ENCODE measurements at places on chromosomes 1 and 21.

DNA sequence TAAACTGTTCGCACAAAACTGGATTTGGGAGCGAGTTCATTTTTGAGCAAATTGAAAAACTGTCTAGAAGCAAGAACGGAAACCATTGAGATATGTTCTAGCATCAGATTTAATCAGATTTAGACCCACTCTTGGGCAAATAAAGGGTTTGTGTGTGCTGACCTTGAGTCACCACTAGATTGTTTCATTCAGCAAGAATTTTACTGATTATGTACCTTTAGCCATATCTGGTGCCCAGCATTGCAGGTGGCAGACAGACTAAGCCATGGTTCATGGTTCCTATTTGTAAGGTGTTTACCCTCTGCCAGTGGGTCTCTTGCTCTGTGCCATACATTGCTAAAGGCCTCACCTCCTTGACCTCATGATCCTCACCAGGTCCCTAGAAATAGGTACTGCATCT lies 1.4 kb downstream of the NUDC start:
- no peak for DNase-seq

DNA sequence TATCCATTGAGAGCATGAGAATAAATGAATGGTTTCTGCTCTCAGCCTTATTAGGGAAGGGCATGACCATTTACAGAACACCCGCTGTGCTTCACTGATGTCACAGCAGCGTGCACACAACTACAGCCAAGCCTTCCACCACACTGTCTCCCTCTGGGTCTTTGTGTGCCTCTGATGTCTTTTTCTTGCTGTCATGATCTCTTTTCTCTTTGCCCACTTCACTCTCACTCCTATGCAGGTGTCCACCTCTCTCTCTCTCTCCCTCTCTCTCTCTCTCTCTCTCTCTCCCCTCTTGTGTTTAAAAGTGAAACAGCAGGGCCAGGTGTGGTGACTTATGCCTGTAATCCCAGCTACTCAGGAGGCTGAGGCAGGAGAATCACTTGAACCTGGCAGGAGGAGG lies 232.5 kb upstream of the JUN start:
- peak; percentile 20 for DNase-seq

- DNase-seq = no peak
Measured at GRCh38 chr1:20223551-20224419, 37.5 kb upstream of the PLA2G2C start.

GRCh38 chr21:35204850-35205541 lies 155.9 kb upstream of the RUNX1 start:
- DNase-seq = no peak

DNA sequence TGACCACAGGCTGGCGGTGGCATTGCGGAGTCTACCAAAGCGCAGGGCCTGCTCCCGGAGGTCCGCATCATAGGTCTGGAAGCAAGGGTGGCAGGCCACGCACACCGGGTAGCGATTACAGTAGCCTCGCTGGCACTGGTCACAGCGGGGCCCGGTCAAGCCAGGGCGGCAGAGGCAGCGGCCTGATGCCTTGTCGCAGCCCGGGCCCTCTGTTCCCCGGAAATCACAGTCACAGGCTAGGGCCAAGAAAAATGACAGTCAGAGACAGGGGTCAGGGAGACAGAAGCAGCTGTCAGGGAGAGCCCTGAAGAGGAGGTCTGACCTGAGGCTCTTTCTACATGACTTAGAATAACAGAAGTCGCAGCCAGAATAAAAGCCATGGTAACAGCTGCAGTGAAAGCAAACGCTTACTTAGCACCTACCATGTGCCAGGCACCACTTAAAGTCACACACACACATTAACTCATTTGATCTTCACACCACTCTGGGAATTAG lies 26.4 kb downstream of the LAMB3 start:
- DNase-seq = no peak

- no peak for DNase-seq
Measured at GRCh38 chr1:198967566-198967965, 328.7 kb downstream of the PTPRC start.

DNA sequence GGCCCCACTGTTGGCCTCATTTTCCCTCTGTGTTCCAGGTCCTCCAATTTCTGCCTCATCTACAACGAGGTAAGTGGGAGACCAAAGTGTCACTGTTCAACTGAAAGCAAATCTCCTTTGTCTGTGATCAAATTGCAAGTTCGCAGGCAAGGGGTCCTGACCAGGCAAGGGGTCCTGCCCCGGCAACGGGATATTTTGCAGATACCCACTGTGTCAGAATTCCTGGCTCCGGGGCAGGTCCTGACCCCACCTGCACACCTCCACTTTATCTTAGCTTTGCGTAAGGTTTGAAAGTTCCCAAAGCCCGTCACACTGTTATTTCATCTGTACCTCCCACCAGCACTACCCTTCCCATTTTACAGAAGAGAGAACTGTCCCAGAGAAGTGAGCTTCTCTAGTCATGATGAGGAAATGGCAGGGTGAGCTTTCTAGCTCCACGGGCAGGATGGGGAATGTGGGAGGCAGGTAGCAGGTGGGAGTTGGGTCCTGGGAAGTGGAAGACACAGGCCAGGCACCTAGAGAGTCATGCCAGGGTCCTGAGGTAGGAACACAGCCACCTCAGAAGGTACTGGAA lies 32.0 kb upstream of the CSF1 start:
- DNase-seq = no peak

DNA sequence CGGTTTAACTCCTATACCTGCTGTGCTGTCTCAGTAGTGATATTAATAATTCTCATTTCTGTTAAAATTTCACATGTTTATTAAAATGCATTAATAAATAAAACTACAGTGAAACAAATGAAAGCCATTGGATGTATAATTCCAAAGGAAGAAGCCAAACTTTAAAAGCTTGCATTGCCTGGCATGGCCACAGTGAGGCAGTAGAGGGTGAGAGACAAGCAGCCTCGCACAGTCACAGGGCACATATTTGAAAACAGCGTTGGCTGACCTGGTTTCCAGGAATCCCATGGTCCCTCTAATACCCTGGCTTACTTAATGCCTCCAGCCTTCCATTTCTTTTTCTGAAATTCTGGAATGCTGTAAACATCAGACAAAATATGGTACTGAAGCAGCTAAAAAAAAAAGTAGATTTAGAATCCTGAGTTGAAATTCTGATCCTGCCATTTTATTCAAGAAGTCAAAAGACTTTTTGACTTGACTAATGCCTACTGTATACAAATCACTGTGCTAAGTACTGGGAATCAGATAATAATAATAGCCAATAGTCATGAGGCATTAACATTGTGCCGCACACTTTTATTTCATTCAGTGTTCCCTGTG lies 6.7 kb upstream of the RNASEL start:
- DNase-seq = peak; percentile 55

DNA sequence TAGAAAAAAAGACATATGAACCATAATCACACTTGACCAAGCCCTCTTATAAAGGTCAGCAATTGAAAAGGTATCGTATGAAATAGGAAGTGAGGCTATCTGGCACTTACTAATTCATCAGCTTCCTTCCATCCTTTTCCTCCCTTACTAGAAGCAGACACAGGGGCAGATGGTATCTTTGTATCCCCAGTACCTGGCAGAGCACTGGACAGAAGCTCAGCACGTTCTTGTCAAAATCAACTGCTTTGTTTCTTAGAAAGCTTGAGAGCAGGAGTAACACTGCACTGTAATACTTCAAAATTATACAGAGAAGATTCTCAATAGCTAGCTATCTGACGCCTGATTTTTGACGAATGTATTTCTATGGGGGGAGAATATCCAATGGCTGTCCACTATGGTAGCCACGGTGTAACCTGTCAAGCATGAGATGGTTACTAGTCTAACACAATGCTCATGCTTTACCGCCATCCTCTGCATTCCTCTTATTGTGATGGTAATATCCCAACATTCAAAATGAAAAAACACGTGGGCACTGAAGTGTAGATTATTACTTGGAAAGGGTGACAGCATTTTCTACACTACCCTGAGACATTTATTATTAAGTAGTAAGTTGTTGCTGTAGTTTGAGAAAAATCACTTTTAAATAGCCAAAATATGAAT lies 175.6 kb downstream of the SIPA1L2 start:
- no peak for DNase-seq

DNA sequence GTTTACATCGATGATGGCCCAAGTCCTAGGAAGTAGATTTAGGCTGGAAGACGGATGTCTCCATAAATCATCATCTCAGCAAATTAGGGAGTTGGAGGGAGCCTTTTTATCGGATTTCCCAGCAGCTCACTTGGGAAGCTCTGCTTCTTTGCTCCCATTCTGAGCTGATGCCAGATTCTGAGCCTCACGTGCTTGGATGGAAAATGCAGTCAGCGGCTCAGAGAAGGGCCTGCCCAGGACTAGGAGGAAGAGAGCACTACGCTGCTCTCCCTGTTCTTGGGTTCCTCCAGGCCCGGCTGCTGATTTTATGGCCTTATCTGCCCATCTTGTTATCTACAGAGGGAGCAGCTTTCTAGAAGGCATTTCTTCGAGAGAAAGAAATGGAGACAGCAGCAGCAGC lies 42.0 kb downstream of the UBIAD1 start:
- peak; percentile 55 for DNase-seq

- no peak for DNase-seq
Measured at GRCh38 chr21:44650973-44651675, 3.3 kb downstream of the KRTAP12-4 start.

GRCh38 chr1:40451238-40451585 lies 936 bp downstream of the ZFP69B start:
- no peak for DNase-seq

DNA sequence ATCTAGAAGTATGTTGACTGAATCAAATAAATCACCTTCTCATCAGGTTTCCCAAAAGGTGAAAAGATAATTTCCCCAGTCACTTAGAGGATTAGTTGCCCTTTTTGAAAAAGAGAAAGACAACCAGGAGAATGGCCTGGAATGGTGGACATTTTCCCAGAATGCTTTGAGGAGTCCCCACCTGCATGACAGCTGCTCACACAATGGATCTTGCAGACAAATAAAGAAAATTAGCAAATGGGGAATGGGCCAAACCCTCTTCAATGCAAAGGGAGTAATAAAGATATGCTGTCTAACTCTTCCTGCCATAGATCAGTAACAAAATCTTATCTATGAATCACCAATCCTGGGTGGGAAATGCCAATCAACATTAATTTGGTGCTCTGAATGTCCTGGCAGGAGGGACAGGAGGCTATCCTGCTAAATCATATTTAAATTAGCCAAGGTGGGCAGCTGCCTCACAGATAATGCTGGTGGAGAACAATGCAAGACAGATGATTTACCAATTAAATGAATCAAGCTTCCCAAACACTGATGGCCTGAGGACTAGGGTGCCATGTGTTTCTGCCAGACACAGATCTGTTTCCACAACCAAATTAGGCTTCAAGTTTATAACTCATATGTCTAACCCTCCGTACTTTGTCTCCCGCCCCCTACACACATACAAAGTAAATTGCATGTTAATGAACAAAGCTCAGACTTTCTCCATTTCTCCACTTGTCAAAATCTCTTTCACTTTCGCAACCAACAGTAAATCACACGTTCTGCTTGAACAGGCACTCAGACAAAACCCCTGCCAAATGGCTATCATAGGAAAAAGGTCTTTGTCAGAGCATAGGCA lies 488.0 kb upstream of the PLXNA2 start:
- peak; percentile 21 for DNase-seq

GRCh38 chr1:48266576-48266975 lies 44.1 kb downstream of the SLC5A9 start:
- no peak for DNase-seq

DNA sequence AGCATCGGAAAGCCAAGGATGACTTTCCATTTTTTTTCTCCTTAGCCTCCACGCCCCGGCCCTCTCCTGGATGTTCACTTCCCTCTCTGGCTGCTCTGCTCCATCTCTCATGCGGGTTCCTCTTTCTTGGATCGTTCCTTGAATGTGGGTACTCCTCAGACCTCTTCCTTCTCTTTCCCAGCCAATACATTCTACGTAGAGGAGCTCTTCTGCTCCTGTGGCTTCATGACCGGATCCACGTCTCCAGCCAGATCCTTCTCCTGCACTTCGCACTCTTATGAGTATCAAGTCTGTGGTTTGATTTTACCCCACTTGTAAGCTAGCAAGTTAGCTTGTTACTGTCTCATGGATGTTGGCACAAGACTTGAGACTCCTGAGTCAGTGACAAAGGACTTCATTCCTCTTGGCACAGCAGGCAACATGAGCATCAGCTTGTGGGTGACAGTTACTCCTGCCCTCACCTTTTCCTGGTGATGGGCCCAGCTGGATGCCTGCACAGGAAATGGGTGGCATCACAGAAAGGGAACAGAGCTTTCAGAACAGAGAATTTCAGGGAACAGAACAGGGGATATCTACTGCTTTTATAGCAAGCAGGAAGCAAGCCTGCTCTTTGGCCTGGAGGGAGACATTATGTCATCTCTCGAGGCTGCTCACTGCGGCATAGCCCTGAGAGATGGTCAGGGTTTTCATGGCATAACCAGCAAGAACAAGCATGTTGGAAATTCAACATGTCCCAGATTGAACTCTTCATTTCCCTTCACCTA lies 100.1 kb upstream of the KIF26B start:
- no peak for DNase-seq

- no peak for DNase-seq
Measured at GRCh38 chr1:165965857-165966256, 138.4 kb downstream of the UCK2 start.

DNA sequence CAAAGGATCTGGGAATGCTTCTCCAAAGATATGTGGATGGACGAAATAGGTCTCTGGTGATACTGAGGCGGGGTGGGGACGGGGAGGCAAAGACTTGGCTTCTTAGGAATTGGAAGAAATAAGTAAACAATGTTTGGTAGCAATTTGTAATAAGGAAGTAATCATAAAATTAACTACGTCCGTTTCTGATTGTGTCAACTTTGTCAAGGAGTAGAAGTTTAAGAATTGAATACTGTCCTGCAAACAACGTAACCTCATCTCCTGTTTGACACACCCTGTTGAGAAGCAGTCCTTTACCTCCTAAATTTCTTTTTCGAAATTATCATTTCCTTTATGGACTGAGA lies 471 bp downstream of the POLR3C start:
- DNase-seq = no peak

DNA sequence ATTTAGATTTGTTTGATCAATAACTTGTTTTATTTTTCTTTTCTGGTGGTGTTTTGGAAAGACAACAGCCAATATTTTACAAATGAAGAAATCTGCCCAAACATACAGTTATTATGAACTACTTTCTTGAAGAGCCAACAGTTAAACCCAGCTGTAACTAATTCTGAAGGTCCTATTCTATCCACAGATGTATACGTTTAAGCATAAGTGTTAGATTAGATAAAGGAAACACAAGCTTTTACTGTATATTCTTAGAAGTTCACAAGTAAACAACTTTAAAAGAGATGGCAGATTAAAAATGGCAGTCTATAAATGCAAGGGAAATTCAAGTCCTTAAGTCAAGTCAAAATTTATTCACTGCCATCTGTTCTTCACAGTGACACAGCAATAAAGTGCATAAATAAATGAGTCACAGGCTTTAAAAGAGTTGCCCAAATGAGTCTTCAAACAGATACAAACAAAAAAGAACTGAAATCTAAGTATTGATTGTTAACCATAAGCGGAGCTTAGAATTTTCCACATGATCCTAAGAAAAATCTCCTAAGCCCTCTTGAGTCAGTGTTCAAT lies 49.9 kb upstream of the KCNH1 start:
- DNase-seq = no peak

GRCh38 chr1:184773762-184774320 lies 19.2 kb upstream of the EDEM3 start:
- DNase-seq = no peak
